Hematopoietic multipotent progenitor cell treated with erythropoietin and hydrocortisone succinate and interleukin-3 and kit ligand, for 4 days (in vitro differentiated cells): ENCODE measurements at places on chromosomes 3 and 15.

- no peak for DNase-seq
Observed at GRCh38 chr3:53939086-53939582, 47.5 kb upstream of the SELENOK start.

- no peak for DNase-seq
Observed at GRCh38 chr3:179272385-179272784, 21.5 kb upstream of the KCNMB3 start.

DNA sequence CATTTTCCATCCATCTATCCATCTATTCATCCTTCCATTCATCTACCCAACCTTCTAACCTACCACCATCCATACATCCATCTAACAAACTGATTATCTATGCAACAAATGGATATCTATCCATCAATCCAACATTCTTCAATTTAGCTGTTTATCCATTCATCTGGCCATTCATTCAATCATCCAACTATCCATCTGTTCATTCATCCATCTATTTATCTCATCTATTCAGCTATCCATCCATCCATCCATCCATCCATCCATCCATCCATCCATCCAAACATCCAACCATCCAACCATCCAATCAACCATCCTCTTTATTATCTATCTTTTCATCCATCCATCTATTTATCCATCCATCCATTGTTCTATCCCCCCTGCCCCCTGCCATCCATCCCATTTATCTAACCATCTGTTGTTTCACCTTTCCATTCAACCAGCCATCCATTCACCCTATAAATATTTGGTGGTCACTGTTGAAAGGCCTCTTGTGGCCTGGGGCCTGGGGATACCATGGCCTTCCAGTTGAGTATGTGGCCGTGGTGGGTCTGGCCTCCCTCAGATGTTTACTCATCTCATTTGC, 44.7 kb downstream of the SLC6A6 start:
- no peak for DNase-seq

GRCh38 chr15:65821070-65821469, 29.0 kb upstream of the DENND4A start:
- no peak for DNase-seq

DNA sequence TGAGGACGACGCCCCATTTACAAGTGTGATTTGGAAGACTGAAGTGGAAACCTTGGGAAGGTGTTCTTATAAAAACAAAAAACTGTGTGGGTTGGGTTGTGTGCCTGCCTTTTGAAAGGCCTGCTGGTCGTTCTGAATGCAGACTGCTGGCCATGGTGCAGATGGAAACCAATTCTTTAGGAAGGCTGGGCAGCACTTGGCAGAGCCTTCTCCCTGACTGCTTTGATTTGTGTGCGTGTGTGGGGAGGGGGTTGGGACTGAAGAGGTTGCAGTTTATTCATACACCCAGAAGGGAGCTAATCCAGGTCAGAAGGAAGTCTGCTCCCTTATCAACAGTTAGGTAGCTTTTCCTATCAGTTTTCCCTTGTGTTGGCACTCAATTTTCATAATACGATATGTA, 288.7 kb downstream of the SOX2 start:
- no peak for DNase-seq

GRCh38 chr3:175238801-175239200, 379.7 kb downstream of the NAALADL2 start:
- DNase-seq, result no peak

- DNase-seq, result no peak
Observed at GRCh38 chr3:23811919-23812318, 6.2 kb downstream of the UBE2E1 start.

- DNase-seq, result no peak
Observed at GRCh38 chr15:62301993-62302675, 137.0 kb upstream of the C2CD4B start.

- DNase-seq, result peak; percentile 96
Observed at GRCh38 chr3:39350714-39351113, 21.2 kb downstream of the CCR8 start.

- no peak for DNase-seq
Observed at GRCh38 chr15:57924598-57924997, 140.9 kb downstream of the ALDH1A2 start.

DNA sequence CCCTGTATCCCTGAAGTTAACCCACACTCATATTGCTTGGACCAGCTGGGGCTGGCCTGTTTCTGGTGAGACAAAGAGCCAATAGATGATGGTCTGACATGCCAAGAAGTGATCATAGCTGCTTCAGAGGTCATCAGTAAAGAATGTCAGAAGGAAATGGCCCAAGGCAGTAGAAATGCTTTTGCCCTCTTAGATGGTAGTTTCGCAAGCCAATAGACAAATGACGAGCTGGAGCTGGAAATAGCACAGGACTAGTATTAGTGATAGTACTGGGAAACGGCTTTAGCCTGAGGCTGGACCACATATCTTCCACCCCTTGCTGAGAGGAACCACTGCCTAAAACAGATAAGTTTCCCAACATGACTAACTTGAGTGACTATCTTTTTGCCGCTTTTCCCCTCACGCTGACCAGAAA, 176.1 kb upstream of the THBS1 start:
- peak; percentile 92 for DNase-seq

GRCh38 chr3:130649061-130649654, 97.5 kb downstream of the PIK3R4 start:
- DNase-seq, result no peak

- DNase-seq, result peak; percentile 65
Observed at GRCh38 chr15:70308011-70308734, 210.5 kb upstream of the TLE3 start.

GRCh38 chr15:43225201-43225949, 4.6 kb upstream of the EPB42 start:
- peak; percentile 94 for DNase-seq

DNA sequence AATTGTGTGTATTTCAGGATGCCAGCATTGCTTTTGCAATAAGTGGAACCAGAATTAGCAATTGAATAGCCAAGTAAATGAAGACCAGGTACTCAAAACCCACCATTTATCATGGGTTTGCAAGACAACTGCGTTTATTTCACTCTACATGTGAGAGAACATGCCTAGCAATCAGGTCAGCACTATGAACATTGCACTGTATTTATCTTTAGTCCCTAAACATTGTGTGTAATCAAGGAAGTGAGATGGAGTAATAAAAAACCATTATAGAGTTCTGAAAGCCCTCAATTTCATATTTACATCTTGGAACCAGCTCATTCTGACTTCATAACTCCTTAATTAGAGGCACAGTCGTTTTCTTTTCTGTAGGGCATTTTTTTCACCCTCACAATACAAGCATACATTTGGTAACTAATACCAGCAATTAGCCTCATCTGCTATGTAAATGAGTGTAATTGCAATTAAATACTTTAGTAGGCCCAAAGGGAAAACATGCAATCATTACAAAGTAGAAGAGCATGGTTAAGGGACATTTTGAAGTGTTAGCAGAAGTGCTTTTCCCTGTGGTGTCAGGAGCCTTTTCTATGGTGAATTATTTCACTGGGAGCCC, 153.1 kb upstream of the DPH6 start:
- no peak for DNase-seq

- no peak for DNase-seq
Observed at GRCh38 chr3:25069970-25070369, 358.1 kb upstream of the RARB start.

GRCh38 chr3:44222337-44222736, 19.3 kb upstream of the TOPAZ1 start:
- DNase-seq, result no peak

DNA sequence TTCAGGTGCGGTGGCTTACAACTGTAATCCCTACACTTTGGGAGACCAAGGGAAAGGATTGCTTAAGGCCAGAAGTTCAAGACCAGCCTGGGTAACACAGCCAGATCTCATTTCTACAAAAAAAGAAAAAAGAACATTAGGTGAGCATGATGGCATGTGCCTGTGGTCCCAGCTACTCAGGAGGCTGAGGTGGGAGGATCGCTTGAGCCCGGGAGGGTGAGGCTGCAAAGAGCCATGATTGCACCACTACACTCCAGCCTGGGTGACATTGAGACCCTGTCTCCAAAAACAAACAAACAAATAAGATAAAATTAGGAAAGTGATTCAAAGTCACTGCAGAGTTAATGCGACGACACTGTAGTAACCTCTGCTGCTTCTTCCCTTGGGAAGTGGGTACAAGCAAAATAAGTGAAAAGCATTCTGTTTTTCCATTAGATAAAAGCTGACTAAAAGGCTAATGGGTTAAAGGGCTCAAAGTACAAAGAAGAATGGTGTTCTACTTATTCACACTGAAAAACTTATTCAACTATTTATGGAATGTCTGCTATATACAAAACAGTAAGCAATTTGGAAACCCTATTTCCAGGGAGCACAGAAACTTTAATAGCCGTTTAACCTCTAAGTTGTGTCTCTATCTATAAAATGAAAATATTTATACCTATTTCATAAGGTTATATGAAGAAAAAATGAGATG, 8.0 kb upstream of the RPS27L start:
- no peak for DNase-seq

DNA sequence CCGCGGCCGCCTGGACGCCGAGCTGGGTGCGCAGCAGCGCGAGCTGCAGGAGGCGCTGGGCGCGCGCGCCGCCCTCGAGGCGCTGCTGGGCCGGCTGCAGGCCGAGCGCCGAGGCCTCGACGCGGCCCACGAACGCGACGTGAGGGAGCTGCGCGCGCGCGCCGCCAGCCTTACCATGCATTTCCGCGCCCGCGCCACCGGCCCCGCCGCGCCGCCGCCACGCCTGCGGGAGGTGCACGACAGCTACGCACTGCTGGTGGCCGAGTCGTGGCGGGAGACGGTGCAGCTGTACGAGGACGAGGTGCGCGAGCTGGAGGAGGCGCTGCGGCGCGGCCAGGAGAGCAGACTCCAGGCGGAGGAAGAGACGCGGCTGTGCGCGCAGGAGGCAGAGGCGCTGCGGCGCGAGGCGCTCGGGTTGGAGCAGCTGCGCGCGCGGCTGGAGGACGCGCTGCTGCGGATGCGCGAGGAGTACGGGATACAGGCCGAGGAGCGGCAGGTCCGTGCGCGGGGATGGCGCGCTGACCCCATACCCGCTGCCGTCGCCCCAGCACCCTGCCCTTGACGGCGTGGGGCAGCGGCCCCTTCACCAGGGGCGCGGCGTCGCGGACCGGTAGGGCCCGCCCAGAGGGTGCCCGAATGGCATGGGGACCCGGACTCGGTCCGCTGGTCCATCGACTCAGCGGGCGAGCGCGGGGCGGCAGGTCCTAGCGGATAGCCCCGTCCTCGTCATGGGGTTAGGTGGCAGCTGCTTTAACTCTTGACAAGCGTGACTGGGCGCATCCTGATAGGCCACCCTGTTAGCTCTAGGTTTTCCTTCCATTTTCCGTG, 848 bp downstream of the SYNM start:
- peak; percentile 75 for DNase-seq

GRCh38 chr3:28590860-28591259, 242.2 kb upstream of the AZI2 start:
- no peak for DNase-seq

DNA sequence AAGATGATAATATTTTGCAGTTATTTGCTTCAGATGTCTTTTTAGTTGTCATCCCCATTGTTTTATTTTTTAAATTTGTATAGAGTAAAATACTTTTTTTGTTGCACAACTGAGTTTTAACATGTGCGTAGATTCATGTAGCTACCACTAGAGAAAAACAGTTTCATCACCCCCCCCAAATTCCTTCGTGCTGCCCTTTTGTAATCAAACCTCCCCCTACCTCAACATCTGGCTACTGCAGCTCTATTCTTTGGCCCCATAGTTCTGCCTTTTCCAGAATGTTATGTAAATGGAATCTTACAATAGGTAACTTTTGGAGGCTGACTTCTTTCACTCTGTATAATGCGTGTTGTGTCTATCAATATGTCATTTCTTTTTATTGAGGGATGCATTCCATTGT, 232.0 kb upstream of the RASGRP1 start:
- DNase-seq, result no peak

- peak; percentile 48 for DNase-seq
Observed at GRCh38 chr15:89772932-89773583, 3.1 kb upstream of the MESP2 start.

GRCh38 chr3:119602676-119603075, 5.0 kb downstream of the PLA1A start:
- DNase-seq, result no peak

GRCh38 chr3:116038968-116039650, 406.2 kb downstream of the LSAMP start:
- peak; percentile 2 for DNase-seq

- no peak for DNase-seq
Observed at GRCh38 chr3:119360736-119361462, 66.7 kb downstream of the ARHGAP31 start.

DNA sequence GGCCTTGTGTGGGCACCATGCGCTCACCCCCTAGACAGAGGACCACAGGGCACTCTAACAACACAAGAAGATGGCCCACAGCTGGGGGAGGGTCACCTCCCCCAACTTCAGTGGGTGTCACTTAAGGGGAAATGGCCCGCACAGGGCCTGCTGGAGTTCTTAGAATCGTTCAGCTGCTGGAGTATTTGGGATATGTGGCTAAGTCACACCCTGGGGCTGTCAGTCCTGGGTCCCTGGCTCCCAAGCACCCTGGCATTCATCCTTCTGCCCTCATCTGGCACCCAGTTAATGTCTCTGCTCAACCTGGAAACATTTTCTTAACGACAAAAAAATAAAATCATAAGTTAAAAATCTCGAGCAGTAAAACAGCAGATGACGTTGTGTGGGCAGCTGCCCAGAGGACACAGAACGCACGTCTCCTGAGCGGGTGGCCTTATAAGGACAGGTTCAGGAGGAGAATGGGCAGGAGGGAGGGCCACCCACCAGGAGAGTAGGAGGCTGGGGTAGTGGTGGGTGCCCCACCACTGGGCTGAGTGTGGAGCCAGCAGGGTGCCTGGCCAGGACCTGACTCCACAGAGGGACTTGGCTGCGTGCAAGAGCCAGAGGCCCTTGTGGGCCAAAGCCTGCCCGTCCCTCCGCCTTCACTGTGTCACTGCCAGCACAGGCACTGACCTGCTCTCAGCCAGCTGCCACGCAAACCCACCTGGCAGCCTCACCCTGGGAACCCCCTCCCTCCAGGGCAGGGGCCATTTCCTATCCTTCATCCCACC, 11.5 kb downstream of the KBTBD13 start:
- DNase-seq, result no peak

DNA sequence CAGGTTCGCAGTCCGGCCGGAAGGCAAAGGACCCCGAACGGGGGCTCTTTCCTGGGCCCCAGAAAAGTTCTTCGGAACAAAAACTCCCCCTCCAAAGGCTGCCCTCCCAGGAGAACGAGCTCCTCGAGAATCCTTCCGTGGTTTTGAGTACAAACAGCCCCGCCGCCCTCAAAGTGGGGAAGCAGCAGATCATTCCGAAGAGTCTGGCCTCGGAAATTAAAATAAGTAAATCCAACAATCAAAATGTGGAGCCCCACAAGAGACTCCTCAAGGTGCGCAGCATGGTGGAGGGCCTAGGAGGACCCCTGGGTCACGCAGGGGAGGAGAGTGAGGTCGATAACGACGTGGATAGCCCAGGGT, 1.3 kb downstream of the ARHGEF26 start:
- DNase-seq, result peak; percentile 10
